ENCODE measurements at places on chromosomes 16 and 17.

GRCh38 chr17:81831957-81832607 lies 1.0 kb downstream of the MCRIP1 start:
- no peak for DNase-seq

DNA sequence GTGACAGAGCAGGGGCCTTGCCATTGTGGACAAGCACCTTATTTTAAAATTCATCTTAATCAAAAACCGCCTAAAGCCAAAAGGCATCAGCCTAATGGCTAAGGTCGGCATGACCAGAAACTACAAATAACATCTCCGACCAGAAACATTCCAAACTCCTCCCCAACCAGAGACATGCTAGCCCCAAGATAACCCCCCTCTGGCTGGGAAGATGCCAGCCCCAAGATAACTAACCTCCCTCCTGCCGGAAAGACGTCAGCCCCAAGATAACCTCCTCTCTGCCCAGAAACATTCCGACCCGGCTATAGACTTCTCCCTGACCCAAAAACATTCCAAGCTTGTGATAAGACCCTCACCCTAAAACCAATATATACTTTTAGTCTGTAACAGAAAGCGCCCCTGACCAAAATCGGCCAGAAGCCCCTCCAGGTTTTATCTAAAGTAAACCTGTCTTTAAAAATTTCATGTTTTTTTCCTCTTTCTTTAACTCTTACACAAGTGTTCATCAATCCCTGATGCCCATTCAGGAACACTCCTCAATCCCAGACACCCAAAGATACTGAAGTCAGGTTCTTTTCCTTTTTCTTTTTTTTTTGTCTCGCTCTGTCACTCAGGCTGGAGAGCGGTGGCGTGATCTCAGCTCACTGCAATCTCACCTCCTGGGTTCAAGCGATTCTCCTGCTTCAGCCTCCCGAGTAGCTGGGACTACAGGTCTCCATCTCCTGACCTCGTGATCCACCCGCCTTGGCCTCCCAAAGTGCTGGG lies 32.7 kb downstream of the TLE7 start:
- no peak for DNase-seq

- no peak for DNase-seq
Observed at GRCh38 chr17:20989991-20990855, 52.6 kb downstream of the USP22 start.

GRCh38 chr16:53152329-53152728 lies 97.5 kb downstream of the CHD9 start:
- DNase-seq: no peak

- DNase-seq: no peak
Observed at GRCh38 chr16:27314161-27314723, 468 bp downstream of the IL4R start.

DNA sequence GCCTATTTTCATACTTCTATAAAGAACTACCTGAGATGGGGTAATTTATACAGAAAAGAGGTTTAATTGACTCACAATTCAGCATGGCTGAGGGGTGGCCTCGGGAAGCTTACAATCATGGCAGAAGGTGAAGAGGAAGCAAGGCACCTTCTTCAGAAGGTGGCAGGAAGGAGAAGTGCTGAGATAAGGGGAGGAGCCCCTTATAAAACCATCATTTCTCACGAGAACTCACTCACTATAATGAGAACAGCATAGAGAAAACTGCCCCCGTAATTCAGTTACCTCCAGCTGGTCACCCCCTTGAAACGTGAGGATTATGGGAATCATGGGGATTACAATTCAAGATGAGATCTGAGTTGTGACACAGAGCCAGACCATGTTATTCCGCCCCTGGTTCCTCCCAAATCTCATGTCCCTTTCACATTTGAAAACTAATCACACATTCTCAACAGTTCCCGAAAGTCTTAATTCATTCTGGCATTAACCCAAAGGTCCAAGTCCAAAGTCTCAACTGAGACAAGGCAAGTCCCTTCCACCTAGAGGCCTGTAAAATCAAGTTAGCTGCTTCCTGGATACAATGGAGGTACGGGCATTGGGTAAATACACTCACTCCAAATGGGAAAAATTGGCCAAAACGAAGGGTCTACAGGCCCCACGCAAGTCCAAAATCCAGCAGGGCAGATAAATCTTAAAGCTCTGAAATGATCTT lies 237.7 kb downstream of the CDH13 start:
- no peak for DNase-seq

DNA sequence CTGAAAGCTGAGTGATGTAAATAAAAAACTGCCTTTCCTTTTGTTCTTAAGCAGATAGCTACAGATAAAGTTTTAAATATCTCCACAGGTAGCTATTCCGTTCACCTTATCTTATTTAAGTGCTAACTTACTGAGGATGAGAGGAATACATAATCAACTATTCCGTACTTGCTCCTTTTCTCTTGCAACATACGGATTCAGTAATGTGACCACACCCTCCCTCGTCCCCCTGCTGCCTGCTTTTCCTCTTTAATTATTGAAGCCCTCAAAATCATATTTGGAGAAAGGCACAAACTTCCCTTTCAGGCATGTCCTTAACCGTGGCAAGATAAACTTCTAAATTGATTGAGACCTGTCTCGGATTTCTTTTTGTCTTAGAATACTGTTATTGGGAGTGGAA lies 101.4 kb downstream of the MAP2K4 start:
- DNase-seq: no peak

Data from vagina (tissue), 2 donors.